ENCODE measurements at places on chromosomes 3 and 15. TPM values are rescaled to one million over a fixed set of nuclear protein-coding genes. Genes with fewer than 3 reads are reported as not detected.

Gene FILIP1L
- 0.09 TPM for total RNA-seq

Gene DAPK2
- total RNA-seq: 2.9 TPM

Gene MED12L
- total RNA-seq: 24.0 TPM

Gene GOLGA8S
- 0.11 TPM for total RNA-seq

Gene GOLGA8G
- not detected for total RNA-seq

Gene OR5H6
- not detected for total RNA-seq

Gene MESP2
- 0.38 TPM for total RNA-seq

Gene PDZRN3
- total RNA-seq: 20.5 TPM

Gene FMN1
- total RNA-seq: 2.9 TPM

Gene CCNDBP1
- 23.4 TPM for total RNA-seq

DNA sequence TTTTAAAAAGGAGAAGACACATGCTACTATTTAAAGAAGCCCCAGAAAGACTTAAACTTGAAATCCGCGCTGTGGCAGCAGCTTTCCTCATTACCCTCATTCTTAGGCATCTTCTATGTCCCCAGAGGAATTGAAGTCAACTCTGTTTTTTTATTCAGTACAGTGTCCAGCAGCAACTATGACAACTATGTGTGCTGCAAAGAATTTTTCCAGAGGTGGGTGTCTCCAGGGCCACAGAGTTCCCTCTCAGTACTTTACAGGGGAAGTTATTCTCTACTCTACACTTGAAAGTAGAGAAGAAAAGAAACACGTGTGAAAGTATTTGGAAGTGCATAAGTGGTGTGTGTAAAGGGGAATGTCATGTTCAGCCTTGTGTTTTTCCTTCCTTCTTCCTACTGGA is 32.0 kb downstream of the GATM start:
- H3K4me1 ChIP-seq: no peaks in the 10 kb centered on the region
- DNase-seq: no peak
- no peak overlapping the region for H3K27ac ChIP-seq

- peaks cover 5% of the 10 kb centered on the region for H3K4me1 ChIP-seq
- no peaks in the 10 kb centered on the region for H3K36me3 ChIP-seq
- H3K27ac ChIP-seq: no peak overlapping the region
These were observed 394.1 kb downstream of the TUSC7 start for GRCh38 chr3:117103675-117104074.

DNA sequence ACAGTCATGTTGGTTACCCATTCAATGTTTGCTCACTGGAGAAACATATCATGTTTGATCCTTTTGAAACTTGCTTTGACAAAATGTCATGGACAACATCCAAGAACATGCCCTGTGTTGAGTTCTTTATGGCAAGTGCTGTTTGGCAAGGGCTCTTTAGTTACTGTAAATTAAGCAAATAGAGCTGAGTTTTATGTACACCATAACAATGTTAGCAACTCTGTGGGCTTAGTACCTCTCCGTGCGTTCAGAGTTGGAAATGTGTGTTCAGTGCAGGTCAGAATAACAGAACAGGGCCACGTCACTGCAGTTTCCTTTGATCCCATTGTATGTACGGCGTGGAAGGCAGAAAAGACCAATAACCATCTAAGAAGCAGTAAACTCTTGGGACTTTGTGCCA is 132.5 kb downstream of the MYRIP start:
- no peaks in the 10 kb centered on the region for H3K36me3 ChIP-seq
- no peaks in the 10 kb centered on the region for H3K27me3 ChIP-seq
- H3K4me3 ChIP-seq: no peak overlapping the region
- H3K27ac ChIP-seq: no peak overlapping the region
- DNase-seq: no peak

- no peak for DNase-seq
- H3K27me3 ChIP-seq: no peaks in the 10 kb centered on the region
- no peak overlapping the region for H3K27ac ChIP-seq
- H3K4me3 ChIP-seq: no peak overlapping the region
- H3K36me3 ChIP-seq: no peaks in the 10 kb centered on the region
These were observed 26.0 kb upstream of the MAP4 start for GRCh38 chr3:48042071-48042760.

DNA sequence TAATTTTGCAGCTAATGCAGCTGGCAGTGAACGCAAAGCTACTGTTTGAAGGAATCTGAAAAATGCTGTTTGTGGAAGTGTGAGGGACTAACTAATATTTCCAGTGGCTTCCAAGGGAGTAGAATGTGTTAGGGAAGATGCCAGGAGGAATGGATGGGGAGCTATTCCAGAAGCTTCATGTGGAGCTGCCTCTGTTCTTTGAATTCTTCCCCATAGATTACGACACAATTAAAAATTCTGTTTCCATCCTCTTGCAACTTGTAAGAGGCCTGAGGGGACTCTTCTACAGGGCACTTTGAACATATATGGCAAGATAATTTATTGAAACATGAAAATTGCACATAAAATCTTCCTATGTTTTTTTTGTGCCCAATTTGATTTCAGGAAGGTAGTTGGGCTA is 74.3 kb upstream of the CTXND1 start:
- no peaks in the 10 kb centered on the region for H3K4me1 ChIP-seq
- no peaks in the 10 kb centered on the region for H3K36me3 ChIP-seq
- no peak overlapping the region for H3K27ac ChIP-seq
- no peaks in the 10 kb centered on the region for H3K27me3 ChIP-seq

GRCh38 chr3:65858749-65859148 is 180.0 kb downstream of the MAGI1 start:
- H3K4me1 ChIP-seq: peaks cover 3% of the 10 kb centered on the region
- no peak overlapping the region for H3K4me3 ChIP-seq
- no peaks in the 10 kb centered on the region for H3K36me3 ChIP-seq
- no peak overlapping the region for H3K27ac ChIP-seq
- no peak for DNase-seq
- no peaks in the 10 kb centered on the region for H3K27me3 ChIP-seq

- H3K36me3 ChIP-seq: no peaks in the 10 kb centered on the region
- no peaks in the 10 kb centered on the region for H3K27me3 ChIP-seq
- peaks cover 5% of the 10 kb centered on the region for H3K4me1 ChIP-seq
- no peak overlapping the region for H3K4me3 ChIP-seq
These were observed 129.4 kb downstream of the VGLL4 start for GRCh38 chr3:11514191-11514821.

GRCh38 chr3:111545349-111545748 is 3.4 kb downstream of the CD96 start:
- H3K4me3 ChIP-seq: no peak overlapping the region
- no peak overlapping the region for H3K27ac ChIP-seq
- peaks cover 3% of the 10 kb centered on the region for H3K4me1 ChIP-seq
- H3K36me3 ChIP-seq: no peaks in the 10 kb centered on the region
- no peaks in the 10 kb centered on the region for H3K27me3 ChIP-seq

DNA sequence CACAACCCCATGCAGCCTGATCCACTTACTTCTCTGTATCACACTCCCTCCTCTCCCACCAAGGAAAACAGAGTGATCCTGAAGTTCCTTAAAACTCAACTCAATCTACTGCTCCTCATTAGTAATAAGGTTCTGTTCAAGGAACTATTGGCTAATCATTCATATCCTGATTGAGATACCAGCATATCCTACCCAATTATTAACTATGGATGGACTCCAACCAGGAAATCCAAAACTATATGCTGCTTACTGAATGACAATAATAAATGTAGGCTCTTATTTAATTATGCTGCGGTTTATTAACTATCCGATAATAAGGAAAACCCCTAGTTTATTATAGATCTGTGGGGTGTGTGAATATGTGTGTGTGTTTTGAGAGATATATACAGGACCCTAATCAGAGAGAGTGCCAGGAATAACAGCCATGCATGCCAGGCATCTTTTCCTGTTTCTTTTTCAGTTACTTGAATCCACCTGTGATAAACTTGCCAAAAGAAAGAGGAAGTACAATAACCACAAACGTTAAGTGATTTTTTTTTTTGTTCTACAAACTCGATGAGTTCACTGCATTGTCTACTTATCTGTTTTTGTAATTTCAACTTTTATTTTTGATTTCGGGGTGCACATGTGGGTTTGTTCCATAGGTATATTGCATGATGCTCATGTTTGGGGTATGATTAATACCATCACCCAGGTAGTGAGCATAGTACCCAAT is 1031.7 kb upstream of the CFAP20DC start:
- no peak for DNase-seq
- no peaks in the 10 kb centered on the region for H3K36me3 ChIP-seq
- no peak overlapping the region for H3K4me3 ChIP-seq
- H3K27me3 ChIP-seq: no peaks in the 10 kb centered on the region
- no peaks in the 10 kb centered on the region for H3K4me1 ChIP-seq

GRCh38 chr3:132225664-132226063 is 91.5 kb upstream of the ACP3 start:
- no peaks in the 10 kb centered on the region for H3K4me1 ChIP-seq
- no peaks in the 10 kb centered on the region for H3K36me3 ChIP-seq
- H3K27ac ChIP-seq: no peak overlapping the region
- no peak for DNase-seq
- H3K4me3 ChIP-seq: no peak overlapping the region

GRCh38 chr15:31758126-31758525 is 272.2 kb upstream of the CHRNA7 start:
- no peaks in the 10 kb centered on the region for H3K4me1 ChIP-seq
- no peak overlapping the region for H3K27ac ChIP-seq

- no peak for DNase-seq
- H3K27me3 ChIP-seq: no peaks in the 10 kb centered on the region
- no peaks in the 10 kb centered on the region for H3K4me1 ChIP-seq
These were observed 41.9 kb downstream of the NDUFB4 start for GRCh38 chr3:120637851-120638559.

- H3K4me1 ChIP-seq: peaks cover 6% of the 10 kb centered on the region
- H3K27ac ChIP-seq: no peak overlapping the region
- no peaks in the 10 kb centered on the region for H3K27me3 ChIP-seq
- H3K4me3 ChIP-seq: no peak overlapping the region
These were observed 22.7 kb upstream of the PAQR5 start for GRCh38 chr15:69275933-69276560.

- H3K4me3 ChIP-seq: no peak overlapping the region
- H3K4me1 ChIP-seq: no peaks in the 10 kb centered on the region
- no peaks in the 10 kb centered on the region for H3K36me3 ChIP-seq
- no peaks in the 10 kb centered on the region for H3K27me3 ChIP-seq
- DNase-seq: peak; percentile 10
These were observed 8.3 kb downstream of the B3GALNT1 start for GRCh38 chr3:161096771-161097367.

DNA sequence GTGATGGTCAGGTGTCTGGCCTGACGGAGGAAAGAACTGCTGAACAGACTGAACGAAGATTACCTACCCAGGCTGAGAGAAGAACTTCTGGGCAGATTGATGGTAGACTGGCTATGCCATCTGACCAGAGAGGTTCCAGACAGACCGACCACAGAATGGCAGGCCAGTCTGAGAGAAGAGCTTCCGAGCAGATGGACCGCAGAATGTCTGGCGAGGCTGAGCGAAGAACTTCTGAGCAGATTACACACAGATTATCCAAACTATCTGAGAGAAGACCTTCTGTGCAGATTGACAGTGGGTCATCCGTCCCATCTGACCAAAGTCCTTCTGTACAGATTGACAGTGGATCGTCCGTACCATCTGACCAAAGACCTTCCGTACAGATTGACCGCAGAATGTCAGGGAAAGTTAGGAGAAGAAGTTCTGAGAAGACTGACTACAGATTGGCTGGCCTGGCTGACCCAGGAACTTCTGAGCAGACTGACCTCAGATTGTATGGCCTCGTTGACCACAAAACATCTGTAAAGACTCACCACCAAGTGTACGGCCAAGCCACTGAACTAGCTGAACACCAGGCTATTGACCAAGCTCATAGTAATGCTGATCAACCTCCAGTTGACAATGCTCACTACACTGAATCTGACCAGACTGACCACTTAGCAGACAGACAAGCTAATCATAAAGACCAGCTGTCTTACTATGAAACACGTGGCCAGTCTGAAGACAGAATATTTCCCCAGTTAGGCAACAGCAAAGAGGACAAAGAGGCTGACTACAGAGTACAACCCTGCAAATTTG is 812 bp downstream of the TEX55 start:
- H3K4me1 ChIP-seq: no peaks in the 10 kb centered on the region
- no peaks in the 10 kb centered on the region for H3K36me3 ChIP-seq
- DNase-seq: no peak
- H3K4me3 ChIP-seq: no peak overlapping the region
- H3K27ac ChIP-seq: no peak overlapping the region

- DNase-seq: no peak
- no peak overlapping the region for H3K4me3 ChIP-seq
- H3K27ac ChIP-seq: no peak overlapping the region
- no peaks in the 10 kb centered on the region for H3K27me3 ChIP-seq
- H3K36me3 ChIP-seq: peaks cover 100% of the 10 kb centered on the region
- no peaks in the 10 kb centered on the region for H3K4me1 ChIP-seq
These were observed 107.2 kb downstream of the SNRPN start for GRCh38 chr15:25061808-25062550.

- DNase-seq: no peak
- no peaks in the 10 kb centered on the region for H3K27me3 ChIP-seq
- no peak overlapping the region for H3K27ac ChIP-seq
- no peak overlapping the region for H3K4me3 ChIP-seq
- H3K36me3 ChIP-seq: no peaks in the 10 kb centered on the region
These were observed 14.8 kb downstream of the PPP2R3A start for GRCh38 chr3:135980343-135980742.

GRCh38 chr15:63331456-63331855 is 50.2 kb downstream of the CA12 start:
- no peaks in the 10 kb centered on the region for H3K36me3 ChIP-seq
- H3K27me3 ChIP-seq: no peaks in the 10 kb centered on the region
- DNase-seq: no peak
- H3K4me1 ChIP-seq: no peaks in the 10 kb centered on the region

DNA sequence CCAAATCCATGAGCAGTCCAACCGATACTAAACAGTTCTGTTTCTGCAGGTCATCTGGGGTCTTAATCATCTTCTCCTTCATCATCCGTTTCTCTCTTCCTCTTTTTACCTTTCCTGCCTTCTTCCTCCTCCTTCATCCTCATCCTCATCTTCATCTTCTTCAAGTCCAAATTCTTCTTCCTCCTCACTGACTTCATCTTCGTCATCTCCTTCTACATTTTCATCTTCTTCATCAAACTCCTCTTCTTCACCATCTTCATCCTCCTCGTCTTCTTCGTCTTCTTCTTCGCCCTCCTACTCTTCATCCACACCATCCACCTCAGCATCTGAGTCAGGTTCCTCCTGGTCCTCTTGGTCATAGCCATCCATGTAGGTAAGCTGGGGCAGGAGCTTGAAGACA is 14.2 kb upstream of the COMMD4 start:
- no peaks in the 10 kb centered on the region for H3K27me3 ChIP-seq
- H3K4me1 ChIP-seq: no peaks in the 10 kb centered on the region
- H3K36me3 ChIP-seq: no peaks in the 10 kb centered on the region
- no peak for DNase-seq
- no peak overlapping the region for H3K4me3 ChIP-seq
- H3K27ac ChIP-seq: no peak overlapping the region

DNA sequence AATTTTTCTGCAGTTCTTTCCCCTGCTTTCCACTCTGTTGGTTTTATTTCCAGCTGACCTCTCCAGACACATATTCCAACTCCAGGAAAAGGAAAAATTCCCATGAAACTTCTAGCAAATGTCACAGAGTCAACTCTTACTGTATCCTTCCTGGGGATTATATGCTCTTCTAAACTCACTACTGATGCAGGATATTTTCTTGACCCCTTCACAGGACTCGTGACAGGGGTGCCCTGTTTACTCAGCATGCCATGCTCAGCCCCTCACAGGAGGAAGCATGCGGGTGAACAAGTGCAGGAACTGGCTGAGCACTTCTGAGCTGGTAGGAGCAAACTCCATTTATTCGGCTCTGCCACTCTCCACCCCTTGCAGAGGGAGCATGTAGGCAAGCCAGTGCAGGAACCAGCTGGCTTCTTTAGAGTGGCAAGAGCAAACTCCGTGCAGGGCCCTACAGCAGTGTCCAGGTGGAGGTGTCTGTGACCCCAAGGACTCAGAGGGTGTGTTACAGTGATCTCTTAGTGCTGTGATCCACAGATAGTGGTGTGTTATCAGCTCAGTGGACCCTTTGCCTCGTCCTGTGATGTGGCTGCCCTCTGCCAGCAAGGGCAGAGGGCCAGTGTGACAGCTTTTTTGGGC is 413.6 kb upstream of the GRM7 start:
- H3K36me3 ChIP-seq: no peaks in the 10 kb centered on the region
- peaks cover 7% of the 10 kb centered on the region for H3K4me1 ChIP-seq
- DNase-seq: no peak
- no peak overlapping the region for H3K27ac ChIP-seq
- no peak overlapping the region for H3K4me3 ChIP-seq
